EH (cell line): ENCODE measurements at places on chromosomes 3 and 15.

DNA sequence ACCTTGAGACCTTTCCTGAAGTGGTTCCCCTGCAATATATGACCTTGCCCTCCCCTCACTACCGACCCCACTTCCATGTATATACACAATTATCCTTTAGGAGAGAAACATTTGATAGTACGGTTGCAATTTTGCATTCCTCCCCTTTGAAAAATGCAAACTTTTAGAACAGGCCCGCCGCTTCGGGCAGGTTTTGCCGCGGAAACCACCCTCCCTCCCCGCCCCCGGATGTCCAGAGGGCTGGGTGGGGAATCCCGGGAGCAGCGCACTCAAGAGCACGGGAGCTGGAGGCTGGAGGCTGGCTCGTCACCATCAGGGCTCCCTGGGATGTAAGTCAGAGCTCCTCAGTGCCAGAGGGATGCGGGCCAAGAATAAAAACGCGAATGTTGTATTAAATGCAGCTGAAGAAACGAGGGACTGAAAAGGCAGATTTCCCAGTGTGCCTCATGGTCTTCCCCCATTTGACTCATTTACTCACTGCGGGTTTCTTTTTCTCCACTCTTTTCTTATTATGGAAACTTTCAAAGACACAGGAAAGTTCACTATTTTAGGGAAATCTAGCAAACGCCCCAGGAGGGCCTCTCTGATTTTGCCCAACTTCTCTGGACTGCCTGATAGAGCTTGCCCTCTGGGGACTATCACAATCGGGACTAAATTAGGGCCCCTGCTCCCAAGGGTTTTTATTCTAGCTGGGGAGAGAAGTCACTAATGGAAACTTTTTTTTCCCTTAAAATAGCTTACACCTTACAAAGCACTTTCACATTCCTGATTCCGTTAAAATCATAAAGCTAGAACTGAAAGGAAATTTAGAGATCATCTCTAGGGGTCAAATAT, 2.9 kb upstream of the USP3 start:
- DNase-seq: peak; percentile 93

DNA sequence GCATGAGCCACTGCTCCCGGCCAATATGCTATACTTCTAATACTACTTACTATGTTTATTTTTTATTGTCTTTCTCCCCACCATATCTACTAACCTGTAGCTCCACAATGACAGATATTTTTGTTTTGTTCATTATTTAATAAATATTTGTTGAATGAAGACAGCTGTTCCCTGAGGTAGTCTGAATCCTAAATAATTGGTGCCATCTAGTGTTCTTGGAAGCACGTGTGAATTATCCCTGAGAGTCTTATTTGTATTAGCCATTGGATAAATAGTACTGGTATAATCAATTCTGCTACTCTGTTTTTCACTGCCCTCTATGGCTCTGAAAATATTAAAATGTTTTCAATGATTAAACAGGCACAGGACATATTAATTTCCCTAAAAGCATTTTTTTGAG, 5.6 kb upstream of the APPL1 start:
- DNase-seq: peak; percentile 45

GRCh38 chr3:49456466-49456865, 13.6 kb upstream of the DAG1 start:
- DNase-seq: peak; percentile 70

DNA sequence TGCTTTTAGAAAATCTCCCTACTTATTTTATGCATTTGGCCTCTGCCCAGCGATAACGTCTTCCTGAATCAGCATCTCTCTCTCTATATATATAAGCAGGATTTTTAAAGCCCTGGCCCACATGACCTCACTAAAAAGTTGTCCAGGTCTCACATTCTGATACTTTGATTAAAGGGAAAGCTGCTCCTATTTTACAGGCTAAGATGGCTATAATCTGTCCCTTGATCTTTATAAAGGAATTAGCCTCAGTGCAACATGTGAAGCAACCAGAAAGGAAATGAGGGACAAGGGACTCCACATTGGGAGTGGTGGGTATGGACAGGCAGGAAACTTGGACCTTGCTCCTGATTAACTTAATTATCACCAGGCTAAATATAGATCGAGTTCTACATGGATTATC, 25.6 kb upstream of the MUC13 start:
- no peak for DNase-seq

DNA sequence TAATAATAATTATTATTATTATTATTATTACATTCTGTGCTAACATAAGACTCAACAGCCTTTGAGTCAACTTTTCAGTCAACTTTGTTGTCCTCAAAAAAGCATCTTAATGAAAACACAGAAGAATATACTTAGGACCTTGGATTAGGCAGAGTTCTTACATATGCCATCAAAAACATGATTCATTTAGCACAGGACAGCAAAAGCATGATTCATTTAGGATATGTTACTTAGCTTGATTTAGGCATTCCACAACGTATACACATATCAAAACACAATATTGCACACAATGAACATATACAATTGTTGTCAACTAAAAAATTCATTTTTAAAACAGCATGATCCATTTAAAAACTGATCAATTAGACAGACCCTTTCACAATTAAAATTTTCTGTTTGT, 213.0 kb downstream of the FMN1 start:
- DNase-seq: peak; percentile 67

DNA sequence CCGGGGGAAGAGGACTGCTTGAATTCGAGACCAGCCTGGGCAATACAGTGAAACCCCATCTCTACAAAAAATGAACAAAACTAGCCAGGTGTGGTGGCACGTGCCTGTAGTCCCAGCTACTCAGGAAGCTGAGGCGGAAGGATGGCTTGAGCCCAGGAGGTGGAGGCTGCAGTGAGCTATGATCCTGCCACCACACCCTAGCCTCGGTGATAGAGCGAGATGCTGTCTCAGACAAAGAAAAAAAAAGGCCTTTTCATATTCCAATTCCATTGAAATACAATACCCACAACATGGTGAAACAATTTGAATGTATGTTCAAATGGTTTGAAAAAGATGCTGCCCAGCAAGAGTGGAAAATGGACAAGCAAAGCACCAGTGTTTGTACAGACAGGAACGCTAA, 61.8 kb upstream of the ZNF148 start:
- DNase-seq: no peak

DNA sequence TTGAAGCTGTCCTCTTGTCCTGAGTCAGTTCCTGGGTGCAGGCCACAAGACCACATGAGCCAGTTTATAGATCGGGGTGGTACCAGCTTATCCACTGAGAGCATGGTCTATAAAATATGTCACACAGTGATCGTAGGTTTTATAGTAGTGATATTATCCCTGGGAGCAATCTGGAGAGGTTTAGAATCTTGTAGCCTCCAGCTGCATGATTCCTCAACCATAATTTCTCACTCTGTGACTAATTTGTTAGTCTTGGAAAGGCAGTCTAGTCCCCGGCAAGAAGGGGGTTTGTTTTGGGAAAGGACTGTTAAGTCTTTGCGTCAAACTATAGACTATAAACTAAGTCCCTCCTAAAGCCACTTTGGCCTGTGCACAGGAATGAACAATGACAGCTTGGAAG, 693.0 kb upstream of the CADM2 start:
- no peak for DNase-seq

- no peak for DNase-seq
Measured at GRCh38 chr3:139778682-139779233, 101.0 kb upstream of the NMNAT3 start.

GRCh38 chr3:102514241-102514640, 79.4 kb downstream of the ZPLD1 start:
- no peak for DNase-seq

GRCh38 chr3:15427981-15428380, 583 bp downstream of the EAF1 start:
- no peak for DNase-seq

GRCh38 chr3:89300526-89300925, 193.1 kb downstream of the EPHA3 start:
- DNase-seq: peak; percentile 30

- peak; percentile 50 for DNase-seq
Measured at GRCh38 chr3:175146258-175146657, 287.1 kb downstream of the NAALADL2 start.

DNA sequence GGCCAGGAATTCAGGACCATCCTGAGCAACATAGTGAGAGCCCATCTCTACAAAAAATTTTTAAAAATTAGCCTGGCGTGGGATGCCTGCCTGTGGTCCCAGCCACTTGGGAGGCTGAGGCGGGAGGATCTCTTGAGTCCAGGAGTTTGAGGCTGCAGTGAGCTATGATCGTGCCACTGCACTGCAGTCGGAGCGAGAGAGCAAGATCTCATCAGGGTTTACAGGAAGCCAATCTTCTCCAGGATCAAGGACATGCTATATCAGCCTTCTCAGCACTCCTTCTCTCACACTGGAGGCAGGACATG, 451 bp upstream of the STOML1 start:
- DNase-seq: no peak

GRCh38 chr3:16288664-16289063, 23.7 kb downstream of the OXNAD1 start:
- DNase-seq: no peak

- DNase-seq: no peak
Measured at GRCh38 chr15:77808075-77808474, 175.4 kb upstream of the LINGO1 start.

GRCh38 chr15:90286678-90287077, 21.2 kb downstream of the NGRN start:
- peak; percentile 46 for DNase-seq
